Activated CD4-positive, alpha-beta memory T cell treated with anti-CD3 and anti-CD28 coated beads for 36 hours (primary cell): ENCODE measurements at places on chromosomes 12 and 14.

DNA sequence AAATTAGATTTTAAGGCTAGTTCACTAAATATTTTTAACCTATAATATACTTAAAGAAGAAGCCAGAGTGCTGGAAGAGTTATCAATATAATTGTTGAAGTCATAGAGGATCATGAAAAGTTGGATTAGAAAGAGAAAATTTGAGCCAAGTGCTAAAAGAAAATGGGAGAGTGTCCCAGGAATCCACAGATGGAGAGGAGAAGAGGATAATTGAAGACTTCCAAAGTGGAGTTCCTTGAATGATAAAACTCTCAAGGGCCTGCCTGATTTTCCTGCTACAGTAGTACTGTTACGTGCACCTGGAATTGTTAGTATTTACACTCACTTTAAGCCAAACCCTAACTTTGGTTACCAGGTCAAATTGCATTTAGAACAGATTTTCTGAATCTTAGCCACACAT is 113.2 kb downstream of the MSRB3 start:
- no peak for DNase-seq

- no peak for DNase-seq
Measured at GRCh38 chr14:77574446-77575115, 41.9 kb downstream of the SPTLC2 start.

GRCh38 chr12:115979351-115979750 is 298.1 kb downstream of the MED13L start:
- DNase-seq, result no peak

GRCh38 chr12:93784339-93785086 is 107.3 kb downstream of the CRADD start:
- peak; percentile 47 for DNase-seq

DNA sequence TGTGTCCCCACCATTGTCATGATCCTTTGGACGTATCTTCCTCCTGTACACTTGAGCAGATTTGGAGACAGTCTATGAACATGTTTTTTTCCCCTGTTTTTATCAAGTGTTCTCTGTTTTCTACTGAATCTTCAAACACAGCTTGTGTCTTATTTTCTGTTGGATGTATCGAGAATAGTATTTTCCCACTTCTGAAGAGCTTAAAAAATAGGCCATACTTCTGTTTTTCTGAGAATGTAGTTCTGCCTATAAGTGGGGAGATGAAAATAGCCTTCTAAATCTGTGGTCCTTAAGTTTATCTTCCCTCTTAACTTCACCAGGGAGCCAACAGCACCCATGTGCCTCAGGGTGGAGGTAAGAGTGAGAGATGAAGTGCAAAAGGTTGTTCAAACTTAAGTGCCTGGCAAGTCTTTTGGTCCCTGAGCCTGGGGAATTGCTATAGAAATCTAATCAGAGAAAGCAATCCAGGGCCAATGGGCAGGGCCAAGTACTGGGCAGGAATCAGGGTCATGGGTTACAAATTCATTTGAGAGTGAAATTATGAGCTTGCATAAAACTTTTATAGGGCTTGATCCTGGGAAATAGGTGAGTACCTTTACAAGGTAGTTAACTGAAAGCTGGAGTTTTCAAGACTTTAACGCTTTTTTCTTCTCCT is 58.9 kb downstream of the ARF6 start:
- DNase-seq, result no peak

- DNase-seq, result no peak
Measured at GRCh38 chr12:121217761-121218160, 7.8 kb downstream of the P2RX4 start.

DNA sequence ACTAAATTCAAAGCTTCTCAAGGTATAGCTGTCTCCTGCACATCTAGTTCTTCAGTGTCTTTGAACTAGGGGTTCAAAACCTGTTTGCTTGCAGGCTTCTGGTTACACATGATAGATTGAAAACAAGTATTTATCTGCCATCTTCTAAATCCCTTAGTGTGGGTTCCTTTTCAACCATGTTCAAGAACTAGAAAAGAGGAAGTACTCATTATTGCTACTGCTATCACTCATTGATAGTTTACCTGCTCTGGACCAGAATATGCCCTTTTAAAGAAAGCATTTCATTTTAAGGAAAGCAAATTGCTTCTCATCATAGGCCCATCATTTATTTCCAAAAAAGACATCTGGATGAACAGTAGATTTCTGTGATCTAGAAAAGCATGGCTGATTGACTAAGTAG is 37.1 kb upstream of the VSX2 start:
- DNase-seq, result no peak

- no peak for DNase-seq
Measured at GRCh38 chr12:100213016-100213891, 12.6 kb downstream of the ACTR6 start.

DNA sequence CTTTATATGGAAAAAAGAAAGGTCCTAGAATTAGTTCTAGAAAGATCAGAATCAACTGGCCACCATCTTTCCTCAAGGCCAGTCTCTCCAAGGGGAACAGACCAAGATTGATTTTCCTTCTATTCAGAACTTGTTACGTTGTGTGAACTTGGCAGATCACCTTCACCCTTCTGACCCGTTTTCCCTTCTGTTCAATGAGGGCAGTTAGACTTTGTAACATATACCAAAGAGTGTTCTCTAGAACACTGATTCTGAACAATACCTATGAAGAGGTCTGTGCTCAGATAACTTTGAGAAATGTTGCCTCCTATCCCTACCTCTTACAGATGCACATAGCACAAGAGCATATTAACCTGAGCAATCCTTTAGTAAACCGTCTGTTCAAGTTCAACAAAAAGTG is 10.6 kb upstream of the PCK2 start:
- DNase-seq, result no peak

- no peak for DNase-seq
Measured at GRCh38 chr12:89154743-89155499, 197.4 kb downstream of the DUSP6 start.

DNA sequence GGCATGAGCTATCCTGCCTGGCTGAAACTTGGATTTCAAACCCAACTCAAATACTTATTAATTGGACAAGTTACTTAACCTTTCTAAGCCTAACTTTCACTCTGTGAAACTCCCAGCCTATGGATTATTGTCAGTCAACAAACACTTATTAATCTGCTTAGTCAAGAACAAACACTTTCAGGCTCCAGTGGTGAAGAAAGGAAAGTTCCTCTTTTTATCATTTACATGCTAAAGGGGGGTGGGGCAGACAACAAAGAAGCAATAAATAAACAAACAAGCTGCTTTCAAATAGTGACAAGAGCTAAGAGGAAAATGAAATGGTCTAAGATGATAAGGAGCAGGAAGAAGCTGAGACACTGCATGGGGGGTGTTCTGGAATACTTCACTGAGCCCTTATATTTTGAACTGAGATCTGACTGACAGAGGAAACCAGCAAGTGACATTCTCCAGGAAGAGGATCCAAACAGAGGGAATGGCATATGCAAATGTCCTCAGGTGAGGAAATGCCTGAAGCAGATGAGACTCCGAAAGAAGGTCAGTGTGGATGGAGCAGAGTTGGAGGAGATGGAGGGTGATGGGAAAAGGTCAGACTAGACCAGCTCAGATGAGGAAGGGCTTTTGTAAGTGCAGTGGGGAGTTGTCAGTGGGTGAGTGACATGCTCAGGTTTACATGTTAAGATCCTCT is 259.6 kb downstream of the ITPR2 start:
- no peak for DNase-seq

- DNase-seq, result peak; percentile 83
Measured at GRCh38 chr14:88005978-88006851, 1.3 kb downstream of the GPR65 start.

- DNase-seq, result no peak
Measured at GRCh38 chr12:88520436-88520820, 59.8 kb downstream of the KITLG start.

GRCh38 chr14:90058876-90059458 is 2.8 kb upstream of the KCNK13 start:
- DNase-seq, result no peak

GRCh38 chr14:72444701-72445100 is 449.2 kb downstream of the DPF3 start:
- no peak for DNase-seq

DNA sequence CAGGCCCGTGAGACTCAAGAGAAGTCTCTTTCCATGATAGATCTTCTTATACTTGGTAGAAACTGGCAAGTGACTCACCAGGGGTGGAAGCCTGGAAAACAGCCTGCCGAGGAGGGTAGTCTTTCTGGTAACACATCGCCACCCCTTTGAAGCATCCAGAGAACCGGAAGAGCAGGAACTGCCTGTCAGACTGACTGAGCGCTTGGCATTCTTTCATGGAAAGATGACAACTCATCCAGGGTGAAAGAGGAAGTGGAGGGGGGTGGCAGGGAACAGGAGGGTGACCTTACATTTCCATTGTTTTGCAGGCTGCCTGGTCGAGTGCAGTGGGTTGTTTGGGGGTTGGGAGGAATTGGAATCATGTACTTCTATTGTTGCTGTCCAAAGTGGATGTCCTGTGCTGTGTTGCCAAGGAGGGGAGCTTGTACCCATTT is 34.5 kb downstream of the PRKCH start:
- DNase-seq, result peak; percentile 79
